ENCODE measurements at places on chromosomes 2 and 18.

DNA sequence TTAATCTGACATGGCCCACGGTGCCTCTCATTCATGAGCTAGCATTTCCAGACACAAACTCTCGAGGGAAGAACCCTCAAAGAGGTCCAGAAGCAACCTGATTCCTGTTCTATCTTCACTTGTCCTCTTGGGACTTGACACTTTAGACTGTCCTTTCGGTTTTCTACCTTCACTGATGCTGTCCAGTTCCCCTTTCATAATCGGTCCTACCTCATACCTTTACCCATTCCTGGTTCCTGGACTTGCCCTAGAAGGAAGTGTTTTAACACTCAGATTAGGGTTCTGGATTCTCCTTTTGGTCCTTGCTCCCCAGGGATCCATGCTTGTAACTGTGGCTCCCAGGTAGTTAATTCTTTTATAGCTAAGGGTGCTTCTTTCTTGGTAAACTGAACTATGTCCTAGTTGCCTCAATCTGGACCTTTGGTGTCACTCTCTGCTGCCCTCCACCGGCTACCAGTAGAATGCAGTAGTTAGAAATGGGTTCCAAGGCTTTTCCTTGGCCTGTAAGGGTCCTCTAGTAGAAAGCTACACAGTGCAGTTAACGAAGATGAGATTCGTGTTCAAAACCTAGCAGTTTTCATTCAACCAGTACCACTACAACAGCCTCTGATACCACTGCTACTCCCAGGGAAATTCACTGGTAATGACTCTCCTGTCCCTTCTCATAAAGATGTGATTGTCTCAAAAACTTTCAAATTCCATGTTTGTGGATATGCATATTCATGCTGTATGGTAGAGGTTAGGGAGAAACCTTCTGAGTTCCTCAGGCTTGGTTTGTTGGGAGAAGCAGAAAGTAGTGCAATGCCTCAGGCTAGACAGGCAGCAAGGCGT is 178.1 kb upstream of the CYP26B1 start:
- DNase-seq: no peak

DNA sequence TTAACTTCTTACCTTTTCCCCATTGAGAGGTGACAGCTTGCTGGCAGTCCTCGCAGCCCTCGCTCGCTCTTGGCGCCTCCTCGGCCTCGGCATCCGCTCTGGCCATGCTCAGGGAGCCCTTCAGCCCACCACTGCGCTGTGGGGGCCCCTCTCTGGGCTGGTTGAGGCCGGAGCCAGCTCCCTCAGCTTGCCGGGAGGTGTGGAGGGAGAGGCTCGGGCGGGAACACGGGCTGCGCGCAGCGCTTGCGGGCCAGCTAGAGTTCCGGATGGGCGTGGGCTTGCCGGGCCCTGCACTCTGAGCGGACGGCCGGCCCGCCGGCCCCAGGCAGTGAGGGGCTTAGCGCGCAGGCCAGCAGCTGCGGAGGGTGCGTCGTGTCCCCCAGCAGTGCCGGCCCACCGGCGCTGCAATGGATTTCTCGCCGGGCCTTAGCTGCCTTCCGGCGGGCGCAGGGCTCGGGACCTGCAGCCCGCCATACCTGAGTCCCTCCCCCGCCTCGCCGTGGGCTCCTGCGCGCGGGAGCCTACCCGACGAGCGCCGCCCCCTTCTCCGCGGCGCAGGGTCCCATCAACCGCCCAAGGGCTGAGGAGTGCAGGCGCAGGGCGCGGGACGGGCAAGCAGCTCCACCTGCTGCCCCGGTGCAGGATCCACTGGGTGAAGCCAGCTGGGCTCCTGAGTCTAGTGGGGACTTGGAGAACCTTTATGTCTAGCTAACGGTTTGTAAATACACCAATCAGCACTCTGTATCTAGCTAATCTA is 335.0 kb downstream of the CBLN2 start:
- DNase-seq: no peak

DNA sequence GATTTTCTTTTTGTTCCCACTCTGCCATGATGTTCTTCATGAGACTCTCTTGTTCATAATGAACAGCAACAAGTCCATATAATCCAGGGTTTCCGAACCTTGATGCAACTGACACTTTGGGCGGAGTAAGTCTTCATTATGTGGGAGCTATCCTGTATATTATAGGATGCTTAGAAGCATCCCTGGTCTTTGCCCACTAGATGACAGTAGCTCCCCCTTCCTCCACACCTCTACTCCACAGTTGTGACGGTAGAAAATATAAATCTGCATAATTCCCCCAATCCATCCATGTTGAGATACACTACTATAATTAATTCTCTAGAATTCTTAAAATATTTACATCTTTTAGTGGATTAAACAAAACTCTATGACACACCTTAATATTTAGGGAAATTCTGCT is 482.2 kb upstream of the CELF4 start:
- DNase-seq: no peak

GRCh38 chr2:148410899-148411298 is 233.7 kb upstream of the EPC2 start:
- DNase-seq: no peak

- DNase-seq: no peak
These were observed 123.7 kb downstream of the COL6A3 start for GRCh38 chr2:237290261-237290660.

GRCh38 chr2:25928668-25929067 is 50.4 kb upstream of the ASXL2 start:
- no peak for DNase-seq

DNA sequence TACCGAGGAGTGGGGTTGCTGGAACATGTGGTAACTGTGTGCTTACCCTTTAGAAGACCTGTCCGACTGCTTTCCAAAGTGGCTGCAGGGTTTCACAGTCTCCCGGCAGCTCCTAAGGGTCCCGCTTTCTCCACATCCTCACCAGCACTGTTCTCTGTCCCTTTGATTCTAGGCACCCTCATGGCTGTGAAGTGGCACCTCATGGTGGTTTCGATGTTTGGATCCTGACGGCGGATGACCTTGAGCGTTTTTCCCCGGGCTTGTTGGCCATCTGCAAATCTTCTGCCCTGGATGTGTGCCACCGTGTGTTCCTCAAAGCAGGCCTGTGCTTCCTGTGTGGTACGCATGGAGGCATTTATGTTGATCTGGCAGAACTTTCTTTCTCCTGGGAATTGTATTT is 292.5 kb upstream of the HDAC4 start:
- DNase-seq: no peak

DNA sequence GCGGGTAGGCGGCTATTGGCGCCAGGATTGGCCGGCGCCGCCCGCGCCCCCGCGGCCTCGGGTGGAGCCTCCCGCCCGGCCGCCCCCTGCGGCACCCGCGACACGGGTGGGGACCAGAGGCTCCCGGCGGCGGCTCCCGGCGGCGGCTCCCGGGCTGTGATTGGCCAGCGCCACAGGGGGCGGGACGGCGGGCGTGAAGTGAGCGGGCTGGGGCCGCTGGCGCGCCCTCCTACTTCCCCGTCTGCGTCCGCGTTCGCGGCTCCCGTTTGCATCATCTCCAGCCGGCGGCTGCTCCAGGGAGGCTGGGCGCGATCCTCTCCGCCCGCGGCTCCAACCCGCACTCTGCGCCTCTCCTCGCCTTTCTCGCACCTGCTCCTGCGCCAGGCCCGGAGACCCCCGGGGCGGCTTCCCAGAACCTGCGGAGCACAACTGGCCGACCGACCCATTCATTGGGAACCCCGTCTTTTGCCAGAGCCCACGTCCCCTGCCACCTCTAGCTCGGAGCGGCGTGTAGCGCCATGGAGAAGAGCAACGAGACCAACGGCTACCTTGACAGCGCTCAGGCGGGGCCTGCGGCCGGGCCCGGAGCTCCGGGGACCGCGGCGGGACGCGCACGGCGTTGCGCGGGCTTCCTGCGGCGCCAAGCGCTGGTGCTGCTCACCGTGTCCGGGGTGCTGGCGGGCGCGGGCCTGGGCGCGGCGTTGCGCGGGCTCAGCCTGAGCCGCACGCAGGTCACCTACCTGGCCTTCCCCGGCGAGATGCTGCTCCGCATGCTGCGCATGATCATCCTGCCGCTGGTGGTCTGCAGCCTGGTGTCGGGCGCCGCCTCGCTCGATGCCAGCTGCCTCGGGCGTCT is at the start of gene SLC1A4:
Gene SLC1A4 (plus strand): TSS at position 274 of the 856 bp plus-strand sequence. CDS start 245 bp downstream, at position 519.
- peak; percentile 73 for DNase-seq

All from activated CD4-positive, alpha-beta T cell treated with anti-CD3 and anti-CD28 coated beads for 24 hours (primary cell).